Iris pigment epithelial cell (primary cell): ENCODE measurements at places on chromosomes 4 and X.

DNA sequence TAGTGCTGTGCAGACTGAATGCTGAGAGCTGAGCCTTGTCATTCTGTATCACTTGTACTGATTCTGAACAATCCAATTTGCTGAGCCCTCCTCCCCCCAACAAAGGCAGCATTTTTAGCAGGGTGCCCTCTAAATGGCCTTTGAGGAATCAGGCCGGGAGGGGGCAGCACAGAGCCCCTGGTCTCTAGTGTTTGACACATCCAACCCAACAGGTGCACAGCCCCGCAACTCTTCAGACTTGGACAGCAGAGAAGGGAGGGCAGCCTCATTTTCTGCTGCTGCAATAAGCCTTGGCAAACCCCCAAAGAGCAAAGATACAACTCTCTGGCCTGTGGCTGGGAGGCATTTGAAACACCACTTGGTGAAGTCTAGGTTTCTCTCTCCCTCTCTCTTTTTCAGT is 3.4 kb downstream of the ATP1B4 start:
- DNase-seq = peak; percentile 8

- no peak for DNase-seq
Observed at GRCh38 chrX:155592331-155592730, 20.4 kb downstream of the TMLHE start.

DNA sequence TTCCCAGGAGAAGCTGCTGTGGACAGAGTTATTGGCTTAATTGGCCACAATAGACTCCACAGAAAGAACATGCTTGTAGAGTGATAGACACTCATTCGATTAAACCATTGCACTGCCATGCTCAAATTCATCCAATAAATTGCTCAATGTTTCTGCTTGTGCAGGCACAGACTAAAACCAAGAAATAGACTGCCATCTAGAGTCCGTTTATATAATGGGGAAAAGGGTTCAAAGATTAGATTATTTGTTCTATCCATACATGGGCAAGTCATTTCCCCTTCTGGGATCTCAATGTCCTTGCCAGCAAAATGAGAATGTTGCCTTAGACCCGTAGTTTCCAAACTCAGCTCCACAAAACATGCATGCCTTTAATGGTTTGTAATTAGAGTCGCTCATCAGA is 8.7 kb downstream of the SMIM10 start:
- peak; percentile 62 for DNase-seq

- DNase-seq = no peak
Observed at GRCh38 chr4:111678908-111679307, 466.3 kb upstream of the FAM241A start.

DNA sequence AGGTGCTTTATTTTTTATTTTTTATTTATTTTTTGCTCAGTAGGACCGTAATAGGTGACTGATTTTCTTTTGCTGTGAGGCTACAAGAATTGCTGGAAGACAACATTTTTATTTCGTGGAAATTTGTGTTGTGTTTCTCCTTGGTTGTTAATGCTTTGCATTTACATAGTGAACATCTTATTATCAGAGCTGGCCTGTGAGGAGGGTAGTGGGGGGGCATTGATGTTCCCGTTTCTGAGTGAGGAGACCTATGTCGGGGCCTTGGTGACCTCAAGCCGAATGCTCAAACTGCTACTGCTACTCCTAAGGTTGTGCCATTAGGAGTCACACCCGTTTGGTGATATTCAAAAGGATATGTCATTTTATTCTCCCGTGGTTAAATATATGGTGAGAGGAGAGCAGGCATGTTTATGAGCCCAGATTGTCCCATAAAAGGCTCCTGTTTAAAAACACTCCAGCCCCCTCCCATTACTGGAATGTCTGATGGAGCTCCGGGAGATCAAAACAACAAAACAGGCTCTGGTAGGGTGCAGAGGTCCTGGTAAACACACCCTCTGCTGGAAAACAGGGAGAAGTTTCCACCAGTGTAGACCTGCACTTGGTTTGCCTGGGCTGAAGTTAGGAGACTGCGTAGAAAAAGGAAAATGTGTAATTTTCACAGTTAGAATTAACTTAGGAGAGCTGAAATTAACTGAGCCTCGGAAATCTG is 5.6 kb downstream of the PDGFRA start:
- DNase-seq = peak; percentile 20

GRCh38 chr4:188417181-188417580 is 277.9 kb downstream of the TRIML1 start:
- no peak for DNase-seq

DNA sequence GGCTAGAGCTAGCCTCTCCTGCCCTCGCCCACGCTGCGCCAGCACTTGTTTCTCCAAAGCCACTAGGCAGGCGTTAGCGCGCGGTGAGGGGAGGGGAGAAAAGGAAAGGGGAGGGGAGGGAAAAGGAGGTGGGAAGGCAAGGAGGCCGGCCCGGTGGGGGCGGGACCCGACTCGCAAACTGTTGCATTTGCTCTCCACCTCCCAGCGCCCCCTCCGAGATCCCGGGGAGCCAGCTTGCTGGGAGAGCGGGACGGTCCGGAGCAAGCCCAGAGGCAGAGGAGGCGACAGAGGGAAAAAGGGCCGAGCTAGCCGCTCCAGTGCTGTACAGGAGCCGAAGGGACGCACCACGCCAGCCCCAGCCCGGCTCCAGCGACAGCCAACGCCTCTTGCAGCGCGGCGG is at the start of gene AR:
Gene AR, plus strand, starts transcription at position 204 of the 400 bp plus-strand sequence. CDS start 1,126 bp downstream, outside the sequence.
- peak; percentile 64 for DNase-seq

GRCh38 chrX:119229253-119229615 is 6.9 kb upstream of the PGRMC1 start:
- DNase-seq = no peak

DNA sequence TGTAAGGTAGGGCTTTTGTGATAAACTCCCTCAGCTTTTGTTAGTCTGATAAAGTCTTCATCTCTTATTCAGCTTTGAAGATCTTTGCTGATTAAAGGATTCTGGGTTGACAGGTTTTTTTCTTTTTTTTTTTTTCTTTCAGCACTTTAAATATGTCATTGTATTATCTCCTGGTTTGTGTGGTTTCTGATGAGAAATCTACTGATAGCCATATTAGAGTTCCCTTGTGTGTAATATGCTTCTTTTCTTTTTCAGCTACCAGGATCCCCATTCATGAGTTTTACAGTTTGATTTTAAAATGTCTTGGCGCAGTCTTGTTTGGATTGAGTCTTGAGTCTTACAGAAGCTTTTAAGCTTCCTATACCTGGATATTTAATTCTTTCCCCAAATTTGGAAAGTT is 504.5 kb downstream of the TLL1 start:
- no peak for DNase-seq

DNA sequence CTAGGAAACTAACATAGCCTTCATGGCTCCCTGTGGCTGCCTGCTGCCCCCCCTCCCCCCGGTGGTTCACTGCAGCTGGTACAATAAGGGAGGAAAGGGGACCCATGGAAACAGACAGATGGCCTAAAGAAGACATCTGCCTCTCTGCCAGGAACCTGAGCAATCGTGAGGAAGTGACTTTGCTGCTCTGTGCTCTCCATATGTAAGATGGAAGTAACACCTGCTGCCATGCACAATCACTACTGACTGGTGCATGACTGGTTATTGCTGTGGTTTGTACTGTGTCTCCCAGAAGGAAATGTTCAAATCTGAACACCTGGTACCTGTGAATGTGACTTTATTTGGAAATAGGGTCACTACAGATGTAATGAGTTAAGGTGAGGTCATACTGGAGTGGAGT is 43.6 kb downstream of the CD99L2 start:
- no peak for DNase-seq

DNA sequence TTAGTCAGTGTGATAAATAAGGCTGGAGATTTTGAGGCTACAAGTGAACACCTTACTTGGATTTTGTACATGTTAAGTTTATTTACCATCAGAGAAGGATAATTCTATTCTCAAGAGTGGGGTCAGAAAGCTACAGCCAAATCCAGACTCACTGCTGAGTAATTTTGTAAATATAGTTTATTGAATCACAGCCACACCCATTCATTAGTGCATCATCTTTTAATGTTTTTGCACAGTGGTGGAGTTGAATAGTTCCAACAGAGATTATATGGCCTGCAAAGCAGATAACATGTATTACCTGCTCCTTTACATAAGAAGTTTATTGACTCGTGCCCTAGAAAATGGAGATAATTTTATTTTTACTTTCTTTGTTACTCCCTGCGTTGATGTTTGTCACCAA is 60.4 kb downstream of the PCDH18 start:
- no peak for DNase-seq

DNA sequence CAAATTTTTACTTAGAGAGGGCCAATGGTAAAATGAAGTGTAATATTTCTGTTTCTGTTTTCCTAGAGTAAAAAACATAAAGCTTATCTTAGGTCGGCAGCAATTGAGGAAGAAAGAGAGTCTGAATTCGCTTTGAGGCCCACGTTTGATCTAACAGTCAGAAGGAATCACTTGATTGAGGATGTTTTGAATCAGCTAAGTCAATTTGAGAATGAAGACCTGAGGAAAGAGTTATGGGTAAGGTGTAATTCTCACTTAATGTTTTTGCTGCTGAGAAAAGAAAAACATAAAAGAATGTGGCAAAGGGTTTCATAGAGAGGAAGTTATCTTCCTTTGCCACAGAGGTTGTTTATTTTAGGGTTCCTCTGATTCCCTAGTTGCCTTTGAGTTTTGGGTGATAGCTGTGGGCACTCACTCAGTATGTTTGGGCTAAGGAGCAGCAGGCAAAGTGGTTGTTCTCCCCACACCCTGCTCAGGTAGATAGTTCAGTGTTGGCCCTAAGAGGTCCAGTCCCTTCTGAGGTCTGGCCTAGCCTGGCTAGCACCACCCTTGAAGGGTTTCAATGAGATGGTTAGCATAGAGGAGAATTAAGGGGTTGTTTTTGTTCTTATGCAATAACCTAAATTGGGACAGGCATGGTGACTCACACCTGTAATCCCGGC is 32.3 kb downstream of the HERC5 start:
- no peak for DNase-seq

DNA sequence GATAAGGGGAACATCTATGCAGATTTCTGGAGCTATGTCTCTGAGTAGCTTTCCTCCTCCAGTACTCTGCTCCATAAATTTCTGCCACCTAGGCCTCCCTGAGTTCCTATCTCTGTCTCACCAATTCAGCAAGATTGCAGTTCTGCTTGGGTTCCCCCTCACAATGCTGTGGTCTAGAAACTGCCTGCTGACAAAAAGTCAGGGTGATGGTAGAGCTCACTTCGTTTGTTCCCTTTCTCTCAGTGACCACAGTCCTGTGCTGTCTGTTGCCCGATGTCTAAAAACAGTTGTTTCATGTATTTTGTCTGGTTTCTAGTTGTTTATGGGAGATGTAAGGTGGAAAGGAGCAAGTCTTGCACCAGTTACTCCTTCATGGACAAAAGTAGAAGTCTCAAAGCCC is 41.1 kb downstream of the AMMECR1 start:
- DNase-seq = no peak

- no peak for DNase-seq
Observed at GRCh38 chr4:42088386-42088785, 64.1 kb downstream of the BEND4 start.

DNA sequence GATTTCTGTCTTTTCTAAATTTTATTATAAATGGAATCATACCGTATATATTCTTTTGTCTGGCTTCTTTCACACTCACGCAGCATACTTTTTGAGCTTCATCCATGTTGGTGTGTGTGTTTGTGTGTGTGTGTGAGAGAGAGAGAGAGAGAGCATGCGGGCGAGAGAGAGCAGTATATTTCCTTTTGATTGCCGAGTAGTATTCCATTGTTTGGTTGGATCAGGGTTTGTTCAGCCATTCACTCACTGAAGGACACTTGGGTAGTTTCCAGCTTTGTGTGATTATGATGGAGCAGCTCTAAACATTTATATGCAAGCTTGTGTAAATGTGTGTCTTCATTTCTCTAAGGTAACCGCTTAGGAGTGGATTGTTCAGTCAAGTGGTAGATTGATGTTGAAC is 3.1 kb upstream of the L1CAM start:
- no peak for DNase-seq

- no peak for DNase-seq
Observed at GRCh38 chrX:14291666-14292500, 237.5 kb upstream of the GLRA2 start.

DNA sequence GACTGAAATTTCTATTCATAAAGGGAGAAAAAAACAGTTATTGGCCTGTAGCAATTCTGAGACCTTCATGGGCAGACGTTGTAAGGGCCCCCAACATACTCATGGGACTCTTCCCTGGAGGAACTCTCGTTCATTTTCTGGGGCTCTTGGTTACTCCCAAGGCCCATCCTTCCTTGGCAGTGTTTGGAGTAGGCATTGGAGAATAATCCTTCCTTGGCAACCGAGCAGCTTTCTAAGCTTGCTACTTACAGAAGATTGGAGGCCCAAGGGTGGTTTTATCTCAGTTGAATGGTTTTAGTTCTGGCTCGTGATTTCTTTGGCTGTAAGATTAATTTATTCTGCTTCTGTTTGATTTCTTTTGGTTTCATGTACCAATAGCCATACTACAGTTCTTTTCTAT is 50.4 kb downstream of the ALG13 start:
- DNase-seq = no peak

DNA sequence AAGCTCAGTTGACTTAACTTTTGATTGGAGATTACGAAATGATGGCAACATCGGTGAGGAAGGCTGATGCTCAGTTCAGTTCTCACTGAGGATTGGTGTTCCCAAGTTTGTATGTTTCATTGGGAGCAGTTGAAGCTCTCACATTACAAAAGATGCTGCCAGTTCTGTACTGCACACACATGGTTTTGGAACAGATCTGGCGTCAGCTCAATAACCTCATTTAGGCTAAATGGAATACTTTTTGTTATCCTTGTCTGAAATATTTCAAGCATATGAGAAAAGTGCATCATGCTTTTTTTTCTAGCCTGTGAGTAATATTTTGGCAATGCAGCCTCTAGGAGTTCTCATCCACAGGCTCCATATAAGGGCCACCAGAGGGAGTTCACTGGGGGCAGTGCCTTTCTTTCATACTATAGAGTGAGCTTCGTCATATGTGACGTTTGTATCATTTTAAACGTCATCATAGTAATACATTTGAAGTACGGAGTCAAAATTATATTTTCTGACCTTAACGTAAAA is 4.1 kb downstream of the ENPEP start:
- DNase-seq = peak; percentile 80

GRCh38 chrX:20545538-20545937 is 278.8 kb upstream of the RPS6KA3 start:
- peak; percentile 17 for DNase-seq

GRCh38 chr4:173536808-173537429 is 6.9 kb upstream of the HAND2 start:
- no peak for DNase-seq

DNA sequence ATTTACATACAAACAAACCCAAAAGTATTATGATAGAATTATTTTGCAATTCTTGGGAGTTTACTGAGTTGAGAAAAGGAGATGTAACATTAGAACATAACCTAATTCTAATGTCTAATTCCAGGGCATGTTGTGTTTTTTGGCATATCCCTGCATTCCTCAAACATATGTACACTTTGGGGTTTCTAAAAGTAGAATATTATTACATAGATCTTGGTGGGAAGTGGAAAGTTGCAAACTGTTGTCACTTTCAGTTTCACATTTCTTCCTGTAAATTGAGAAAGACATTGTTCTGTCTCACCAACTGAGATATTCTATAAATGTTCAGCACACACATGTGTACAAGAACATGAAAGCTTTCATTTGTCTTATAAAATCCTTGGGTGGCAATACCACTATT is 24.4 kb upstream of the GBA3 start:
- DNase-seq = peak; percentile 54
